Stimulated activated CD4-positive, alpha-beta T cell treated with anti-CD3 and anti-CD28 coated beads, Interleukin-4, amount 100 ng/mL, for 24 hours (primary cell): ENCODE measurements at places on chromosomes 12 and 14.

DNA sequence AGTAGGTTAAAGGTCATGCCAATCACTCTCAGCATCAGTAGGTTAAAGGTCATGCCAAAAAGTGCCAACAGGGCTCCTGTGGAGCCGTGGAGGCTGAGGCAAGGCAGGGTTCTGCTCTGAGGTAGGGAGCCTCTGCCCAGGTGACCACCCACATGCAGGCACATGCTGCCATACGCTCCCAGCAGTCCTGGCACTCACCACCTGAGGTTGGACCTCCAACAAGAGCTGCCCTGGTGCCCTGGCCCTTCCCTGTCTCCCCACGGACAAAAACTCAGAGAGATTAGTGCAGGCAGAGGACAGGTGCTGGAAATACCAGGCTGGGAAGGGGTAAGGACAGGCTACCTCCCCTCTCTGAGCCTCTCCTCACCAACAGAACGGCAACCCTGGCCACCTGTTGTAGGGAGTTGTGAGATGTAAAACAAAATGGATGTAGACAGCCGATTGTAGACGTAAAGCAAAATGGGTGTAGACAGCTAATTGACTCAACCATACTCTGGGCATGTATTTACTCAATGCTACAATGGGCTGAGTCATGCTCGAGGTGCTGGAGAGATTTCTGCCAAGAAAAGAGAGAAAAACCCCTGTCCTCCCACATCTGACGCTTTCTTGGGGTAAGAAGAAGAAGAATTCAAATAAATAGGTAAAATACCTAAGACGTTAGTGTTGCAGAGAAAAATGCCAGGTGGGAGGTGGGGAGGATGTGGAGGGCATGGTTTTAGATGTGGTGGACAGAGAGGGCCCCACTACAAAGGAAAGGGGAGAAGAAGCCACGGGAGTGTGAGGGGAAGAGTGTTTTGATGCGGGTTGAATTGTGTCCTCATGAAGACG, 32.4 kb downstream of the LTBP2 start:
- peak; percentile 61 for DNase-seq

- DNase-seq: no peak
Observed at GRCh38 chr14:103519837-103520212, 2.8 kb downstream of the CKB start.

DNA sequence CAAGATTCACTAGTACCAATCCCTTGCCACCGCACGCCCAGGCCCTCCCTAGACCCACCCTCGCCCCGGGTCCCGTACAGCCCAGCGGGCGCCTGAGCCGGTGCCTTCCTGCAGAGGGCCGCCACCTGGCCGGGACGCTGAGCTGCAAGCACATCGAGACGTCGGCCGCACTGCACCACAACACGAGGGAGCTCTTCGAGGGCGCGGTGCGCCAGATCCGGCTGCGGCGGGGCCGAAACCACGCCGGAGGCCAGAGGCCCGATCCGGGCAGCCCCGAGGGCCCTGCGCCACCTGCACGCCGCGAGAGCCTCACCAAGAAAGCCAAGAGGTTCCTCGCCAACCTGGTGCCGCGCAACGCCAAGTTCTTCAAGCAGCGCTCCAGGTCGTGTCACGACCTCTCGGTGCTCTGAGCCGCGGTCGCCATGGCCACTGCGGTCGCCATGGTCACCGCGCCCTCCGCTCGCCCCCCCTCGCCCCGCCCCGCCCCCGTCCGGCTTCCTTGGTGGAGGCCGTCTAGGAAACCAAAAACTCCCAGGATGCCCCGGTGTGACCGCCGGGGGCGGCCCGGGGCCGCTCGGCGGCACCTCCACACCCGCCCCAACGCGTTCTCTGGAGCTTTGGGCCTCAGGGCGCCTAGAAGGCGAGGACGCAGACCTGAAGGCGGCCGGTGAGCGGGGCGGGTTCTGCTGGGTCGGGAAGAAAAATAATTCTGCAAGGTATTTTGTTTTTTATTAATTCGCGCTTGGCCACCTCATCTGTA, 3.7 kb downstream of the REM2 start:
- peak; percentile 65 for DNase-seq

DNA sequence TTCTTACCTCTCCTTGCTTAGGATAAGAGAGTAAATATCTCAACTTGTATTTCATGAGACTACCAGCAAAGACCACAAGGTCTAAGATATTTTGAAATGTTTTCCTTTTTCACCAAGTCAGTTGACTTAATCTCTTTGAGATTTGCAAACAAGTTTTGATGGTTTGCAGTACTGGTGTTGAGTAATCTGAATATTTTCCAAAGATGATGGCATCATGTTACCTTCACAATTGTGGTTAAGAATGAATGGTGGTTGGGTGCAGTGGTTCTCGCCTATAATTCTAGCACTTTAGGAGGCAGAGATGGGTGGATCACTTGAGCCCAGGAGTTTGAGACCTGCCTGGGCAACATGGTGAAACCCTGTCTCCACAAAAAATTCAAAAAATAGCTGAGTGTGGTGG, 225.7 kb downstream of the TMTC2 start:
- DNase-seq: no peak

DNA sequence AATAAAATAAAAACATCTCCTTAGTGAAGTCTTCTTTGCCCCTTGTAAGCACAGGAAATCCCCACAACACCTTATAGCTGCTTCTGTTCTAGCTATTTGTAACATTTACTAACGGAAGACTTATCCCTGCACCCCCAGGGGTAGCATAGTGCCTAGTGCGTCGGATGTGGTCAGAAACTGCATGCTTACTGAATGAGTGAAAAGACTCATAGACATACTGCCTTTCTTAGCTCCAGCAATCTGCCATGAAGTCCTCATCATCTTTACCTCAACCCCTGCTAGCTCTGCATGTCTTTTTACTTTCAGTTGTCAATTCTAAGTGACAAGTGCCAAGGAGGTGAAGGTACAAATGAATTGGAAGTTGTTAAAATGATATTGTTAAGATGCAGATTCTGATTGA, 12.9 kb downstream of the RIOX1 start:
- DNase-seq: no peak

DNA sequence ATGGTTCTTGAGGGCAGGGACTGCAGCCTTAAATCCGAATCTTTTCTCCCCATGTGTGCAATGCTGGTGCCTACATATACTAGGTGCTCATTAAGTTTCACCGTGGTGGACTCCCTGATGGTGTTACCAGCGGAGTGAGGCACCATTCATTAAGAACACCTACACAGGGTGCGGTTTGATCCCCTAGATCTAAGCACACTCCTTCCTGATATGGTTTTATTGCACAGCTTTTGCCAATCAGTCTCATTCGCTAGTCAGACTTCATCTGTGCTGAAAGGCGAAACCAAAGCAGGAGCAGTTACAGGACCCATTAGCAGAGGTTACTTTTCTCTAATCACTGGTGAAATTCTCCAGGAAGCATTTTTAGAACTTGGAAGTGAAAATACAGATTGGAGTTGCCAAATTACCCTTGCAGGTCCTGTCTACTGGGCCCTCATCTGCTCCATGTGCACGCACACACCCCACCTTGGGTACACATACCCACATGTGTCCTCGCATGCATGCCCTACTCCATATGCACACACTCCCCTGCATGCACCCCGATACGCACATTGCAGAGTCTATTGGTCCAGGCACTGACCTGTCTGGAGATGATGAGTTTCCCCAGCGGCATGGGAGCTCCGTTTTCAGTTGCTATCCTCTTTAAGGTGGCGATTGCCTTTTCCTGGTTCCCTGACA, 58.5 kb downstream of the DAO start:
- DNase-seq: no peak

GRCh38 chr12:94848966-94849365, 154.5 kb downstream of the NDUFA12 start:
- no peak for DNase-seq

- no peak for DNase-seq
Observed at GRCh38 chr14:25522926-25523325, 473.0 kb upstream of the STXBP6 start.

GRCh38 chr12:2058837-2059236, 6.0 kb downstream of the CACNA1C start:
- no peak for DNase-seq

DNA sequence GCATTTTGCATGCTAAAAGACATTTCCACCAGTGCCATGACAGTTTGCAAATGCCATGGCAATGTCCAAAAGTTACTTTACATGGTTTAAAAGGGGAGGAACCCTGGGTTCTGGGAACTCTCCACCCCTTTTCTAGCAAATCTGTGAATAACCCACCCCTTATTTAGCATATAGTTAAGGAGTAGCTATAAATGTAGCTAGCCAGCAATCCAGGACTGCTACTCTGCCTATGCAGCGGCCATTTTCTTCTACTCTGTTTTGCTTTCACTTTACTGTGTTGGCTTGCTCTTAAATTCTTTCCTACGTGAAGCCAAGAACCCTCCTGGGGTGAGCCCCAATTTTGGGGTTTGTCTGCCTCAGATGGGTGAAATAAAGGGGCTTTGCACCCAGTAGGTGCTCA, 141.0 kb downstream of the PTPN11 start:
- no peak for DNase-seq
